GM20000 (cell line): ENCODE measurements at places on chromosomes 5 and 9.

- DNase-seq: no peak
These were observed 372.0 kb downstream of the CDH9 start for GRCh38 chr5:26666371-26666770.

GRCh38 chr9:87853302-87853701 lies 29.4 kb upstream of the SPATA31E1 start:
- no peak for DNase-seq

DNA sequence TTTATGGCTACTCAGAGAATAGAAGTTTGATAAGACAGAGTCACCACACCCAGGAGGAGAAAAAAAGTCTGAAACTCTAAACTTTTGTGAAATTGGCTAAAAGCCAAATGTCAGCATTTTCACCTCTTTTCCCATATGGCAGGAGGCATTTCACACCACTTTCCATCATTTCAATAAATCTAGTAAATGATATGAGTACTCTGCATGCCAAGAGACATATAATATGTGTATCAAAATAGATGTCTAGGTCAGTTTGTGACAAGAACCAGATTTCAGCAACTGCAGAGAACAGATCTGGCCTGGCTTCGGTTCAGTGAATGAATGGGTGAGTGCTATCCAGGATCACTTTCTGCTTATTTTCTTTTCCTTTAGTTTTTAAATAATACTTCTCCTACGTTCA lies 470.8 kb downstream of the ENC1 start:
- no peak for DNase-seq

- DNase-seq: no peak
These were observed 105.0 kb upstream of the PRSS3 start for GRCh38 chr9:33690143-33690933.

DNA sequence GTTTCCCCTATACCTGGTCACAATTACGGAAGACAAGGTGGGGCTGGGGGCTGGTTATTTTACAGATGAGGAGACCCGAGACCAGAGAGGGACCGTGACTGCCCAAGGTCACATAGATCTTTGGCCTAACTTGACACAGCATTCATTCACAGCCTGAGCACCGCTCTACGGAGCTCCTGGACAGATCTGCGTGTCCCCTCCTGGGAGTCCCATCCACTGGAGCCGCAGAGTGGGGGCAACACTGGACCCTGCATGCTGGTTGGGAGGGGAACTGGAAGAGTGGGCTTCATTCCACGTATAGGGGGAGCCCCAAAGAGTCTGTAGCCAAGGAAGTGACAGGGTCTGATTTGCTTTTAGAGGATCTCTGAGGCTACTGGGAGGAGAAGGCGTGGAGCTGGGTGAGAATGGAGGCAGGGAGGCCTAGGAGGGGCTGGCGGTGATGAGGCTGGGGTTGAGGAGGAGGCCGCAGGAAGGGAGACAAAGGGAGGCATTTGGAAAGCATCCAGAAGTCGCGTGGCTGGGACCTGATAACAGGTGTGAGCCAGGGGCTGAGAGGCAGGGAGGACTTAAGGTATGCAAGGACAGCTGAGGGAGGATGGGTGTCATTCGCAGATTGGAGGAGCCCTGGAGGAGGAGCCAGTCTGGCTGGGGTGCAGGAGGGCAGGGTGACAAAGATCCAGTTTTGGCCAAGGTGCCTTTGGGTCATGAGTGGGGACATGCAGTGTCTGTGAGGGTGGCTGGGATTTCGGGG lies 64.3 kb upstream of the IER5L start:
- no peak for DNase-seq

DNA sequence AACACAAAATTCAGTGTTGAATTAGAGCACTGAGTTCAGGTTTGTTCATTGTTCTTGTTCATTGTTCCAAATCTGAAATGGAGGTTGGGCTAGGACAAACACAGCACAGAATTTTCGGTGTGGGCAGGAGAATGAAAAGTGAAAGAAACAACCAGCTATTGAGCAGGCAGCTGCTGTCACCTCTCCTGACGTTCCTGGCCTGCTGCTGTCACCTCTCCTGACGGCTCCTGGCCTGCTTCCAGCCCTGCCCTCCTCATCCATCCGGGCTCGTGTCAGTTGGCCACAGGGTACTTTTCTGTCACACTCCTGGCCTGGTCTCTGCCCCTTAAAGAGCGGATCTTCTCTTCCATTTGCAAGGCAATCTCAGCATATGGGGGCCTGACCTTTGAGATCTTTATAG lies 45.2 kb upstream of the CKMT2 start:
- peak; percentile 27 for DNase-seq

- DNase-seq: no peak
These were observed 108.5 kb downstream of the ZNF354C start for GRCh38 chr5:179168664-179169063.

DNA sequence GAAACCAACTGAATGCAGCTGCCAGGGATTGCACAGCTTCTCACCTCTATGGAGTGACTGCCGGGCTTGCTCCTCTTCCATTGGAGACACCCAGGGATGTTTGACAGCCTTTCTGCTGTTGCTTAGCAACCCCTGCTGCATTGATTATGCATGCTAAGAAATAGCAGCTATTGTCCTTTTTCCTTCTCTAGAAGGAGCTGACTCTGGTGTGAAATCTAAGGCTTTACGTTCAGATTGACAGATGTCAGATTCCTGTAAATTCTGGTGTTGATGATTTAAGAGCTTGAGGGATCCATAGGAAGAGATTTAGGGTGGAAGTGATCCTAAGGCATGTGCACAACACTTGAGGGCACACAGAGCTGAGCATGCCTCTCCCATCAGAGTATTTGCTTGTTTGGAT lies 267.7 kb downstream of the NTRK2 start:
- no peak for DNase-seq

DNA sequence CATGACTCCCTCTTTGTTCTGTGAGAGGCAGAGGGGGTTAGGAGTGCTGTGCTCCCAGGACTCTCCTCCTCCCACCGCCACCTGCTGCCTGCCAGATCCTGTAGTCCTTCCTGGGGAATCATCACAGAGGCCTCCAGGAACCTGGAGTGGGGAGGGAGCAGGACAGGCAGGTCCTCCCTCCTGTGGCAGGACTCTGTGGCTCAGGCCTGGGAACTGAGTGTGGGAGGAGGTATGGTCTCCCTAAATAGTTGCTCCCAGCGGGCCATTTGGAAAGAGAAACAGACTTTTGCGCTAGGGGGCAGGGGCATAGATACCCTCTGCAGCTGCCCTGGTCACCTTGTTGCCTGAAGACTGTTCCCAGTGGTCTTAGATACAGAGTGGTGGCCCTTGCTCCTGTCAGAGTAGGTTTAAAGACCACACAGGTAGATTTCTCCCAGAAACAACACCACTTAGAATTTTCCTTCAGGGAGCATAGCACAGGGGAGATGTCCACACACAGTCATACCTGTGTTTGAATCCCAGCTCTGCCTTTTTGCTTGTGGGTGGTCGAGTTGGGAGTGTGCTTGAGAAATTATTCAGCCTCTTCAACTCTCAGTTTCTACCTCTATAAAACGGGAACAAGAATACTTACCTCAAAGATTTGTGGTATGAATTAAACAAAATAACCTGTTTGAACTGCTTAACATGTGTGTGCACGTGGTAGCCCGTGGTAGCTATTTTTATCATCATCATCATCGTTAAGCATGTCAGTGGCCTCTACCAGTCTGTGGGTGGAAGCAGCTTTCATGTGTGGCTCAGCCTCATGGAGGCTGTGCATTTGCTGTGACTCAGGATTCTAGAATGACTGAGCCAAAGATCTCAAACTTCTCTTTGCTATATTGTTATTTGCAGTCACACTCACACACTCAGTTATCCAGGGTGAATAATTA lies 55.8 kb downstream of the SLC22A5 start:
- peak; percentile 73 for DNase-seq

DNA sequence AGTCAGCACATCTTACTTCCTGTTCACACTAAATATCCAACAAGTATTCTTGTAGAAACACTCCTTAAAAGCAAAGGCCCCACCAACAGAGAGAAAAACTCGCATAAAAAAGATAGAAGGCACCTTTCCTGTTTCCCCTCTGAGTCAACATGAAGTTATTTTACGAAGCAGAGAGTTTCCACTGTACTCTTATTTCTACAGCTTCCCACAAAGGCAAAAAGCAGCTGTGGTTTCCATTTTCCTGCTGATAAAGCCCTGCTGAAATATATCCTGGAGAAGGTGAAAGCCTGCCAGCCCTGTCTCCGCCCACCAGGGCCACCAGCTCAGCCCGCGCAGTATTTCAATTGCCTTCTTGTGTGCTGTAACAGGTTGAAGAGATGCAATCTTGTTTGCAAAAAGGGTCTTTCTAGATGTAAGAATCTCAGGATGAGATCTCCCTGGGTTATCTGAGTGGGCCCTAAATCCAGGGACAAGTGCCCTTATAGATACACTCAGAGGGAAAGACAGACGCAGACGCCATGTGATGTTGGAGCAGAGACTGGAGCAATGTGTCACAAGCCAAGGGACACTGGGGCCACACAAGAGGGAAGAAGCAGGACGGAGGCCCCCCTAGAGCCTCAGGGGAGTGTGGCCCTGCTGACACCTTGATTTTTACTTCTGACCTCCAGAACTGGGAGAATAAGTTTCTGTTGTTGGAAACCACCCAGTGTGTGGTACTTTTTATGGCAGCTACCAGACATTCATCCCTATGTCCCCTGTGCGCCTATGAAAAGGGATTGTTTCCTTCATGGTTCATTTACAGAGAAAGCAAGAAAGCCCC lies 19.9 kb downstream of the SEMA4D start:
- no peak for DNase-seq

DNA sequence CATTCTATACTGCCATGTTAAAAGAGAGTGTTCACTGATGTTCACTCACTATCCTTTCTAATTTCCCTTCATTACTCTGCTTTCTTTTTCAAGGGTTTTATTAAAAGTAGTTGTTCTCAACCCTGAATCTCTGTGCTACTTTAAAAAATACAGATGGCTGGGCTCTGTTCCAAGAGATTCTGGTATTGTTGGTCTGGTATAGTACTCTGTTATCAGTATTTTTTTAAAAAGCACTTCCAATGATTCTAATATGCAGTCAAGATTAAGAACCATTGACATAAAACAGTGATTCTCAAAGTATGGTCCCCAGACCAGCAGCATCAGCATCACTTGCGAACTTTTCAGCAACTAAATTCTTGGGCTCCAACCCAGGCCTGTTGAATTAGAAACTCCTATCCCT lies 77.0 kb upstream of the STARD4 start:
- DNase-seq: no peak

DNA sequence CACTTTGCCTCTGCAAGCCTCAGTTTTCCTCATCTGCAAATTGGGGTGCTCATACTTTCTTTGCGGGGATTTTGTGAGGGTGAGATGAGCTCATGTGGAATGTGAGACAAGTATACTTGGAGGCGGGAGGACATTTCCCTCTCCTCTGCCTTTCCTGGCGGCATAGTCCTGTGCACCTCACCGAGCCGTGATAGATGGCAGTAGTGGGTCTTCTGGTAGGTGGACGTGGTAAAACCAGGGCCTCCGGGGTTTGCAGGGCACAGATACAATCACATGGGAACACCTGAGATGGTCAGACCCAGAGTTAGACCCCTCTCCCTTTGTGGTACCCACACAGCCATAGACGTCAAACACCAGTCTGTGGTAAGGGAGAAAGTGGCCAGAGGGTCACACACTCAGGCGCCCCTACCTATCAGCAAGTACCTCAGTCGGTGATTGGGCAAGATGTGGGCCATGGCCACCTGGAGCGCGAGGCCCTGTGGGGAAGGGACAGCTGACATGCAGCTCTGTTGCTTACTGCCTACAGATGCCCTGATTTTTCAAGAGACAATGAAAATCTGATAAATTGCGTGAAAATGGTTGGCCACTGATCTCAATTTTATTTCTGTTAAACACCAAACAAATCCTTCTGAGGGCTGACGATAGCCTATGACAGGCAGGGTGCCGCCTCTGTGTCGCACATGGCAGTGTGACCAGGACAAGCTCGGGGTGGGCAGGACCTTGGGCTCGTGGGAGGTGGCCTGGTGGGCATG lies 9.9 kb downstream of the ERGIC1 start:
- DNase-seq: no peak

GRCh38 chr5:15554542-15554941 lies 54.6 kb downstream of the FBXL7 start:
- no peak for DNase-seq

- no peak for DNase-seq
These were observed 352.9 kb downstream of the DNAH5 start for GRCh38 chr5:13591621-13592020.

DNA sequence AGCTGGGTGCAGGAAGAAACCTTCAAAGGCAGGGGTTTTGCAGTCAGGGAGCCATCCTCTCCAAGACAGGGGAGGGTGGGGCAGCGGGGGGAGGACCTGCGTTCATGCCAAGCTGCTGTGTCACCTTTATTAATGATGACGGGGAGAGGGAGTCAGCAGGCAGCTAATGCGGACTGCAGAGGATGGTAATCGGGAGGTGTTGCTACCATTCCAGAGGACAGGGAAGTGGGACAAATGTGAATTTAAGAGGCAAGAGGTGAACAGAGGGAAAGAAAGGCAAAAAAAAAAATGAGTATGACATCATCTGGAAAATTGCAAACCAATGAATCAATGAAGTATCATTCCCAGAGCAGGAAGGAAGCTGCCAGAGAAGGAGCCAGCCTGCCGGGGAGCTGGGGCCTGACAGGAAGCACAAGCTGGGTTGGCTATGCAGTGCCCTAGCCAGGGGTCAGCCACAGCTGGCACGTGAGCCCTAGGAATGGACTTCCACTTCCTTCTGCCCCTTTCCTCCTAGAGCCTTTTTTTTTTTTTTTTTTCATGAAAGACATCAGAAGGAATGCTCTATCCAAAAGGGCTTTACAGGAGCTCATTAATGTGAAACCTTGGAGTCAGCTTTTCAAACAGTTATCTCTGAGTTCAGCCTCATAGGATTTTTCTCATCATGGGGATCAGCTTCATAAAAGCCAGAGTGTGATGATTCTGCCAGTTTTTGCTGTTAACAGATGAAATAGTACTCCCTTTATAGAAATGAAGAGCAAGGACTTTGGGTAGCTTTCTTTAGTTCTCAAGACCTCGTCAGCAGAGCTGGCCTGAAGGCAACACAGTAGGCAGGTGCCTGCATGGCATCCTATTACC lies 9.2 kb downstream of the INSYN2B start:
- no peak for DNase-seq

DNA sequence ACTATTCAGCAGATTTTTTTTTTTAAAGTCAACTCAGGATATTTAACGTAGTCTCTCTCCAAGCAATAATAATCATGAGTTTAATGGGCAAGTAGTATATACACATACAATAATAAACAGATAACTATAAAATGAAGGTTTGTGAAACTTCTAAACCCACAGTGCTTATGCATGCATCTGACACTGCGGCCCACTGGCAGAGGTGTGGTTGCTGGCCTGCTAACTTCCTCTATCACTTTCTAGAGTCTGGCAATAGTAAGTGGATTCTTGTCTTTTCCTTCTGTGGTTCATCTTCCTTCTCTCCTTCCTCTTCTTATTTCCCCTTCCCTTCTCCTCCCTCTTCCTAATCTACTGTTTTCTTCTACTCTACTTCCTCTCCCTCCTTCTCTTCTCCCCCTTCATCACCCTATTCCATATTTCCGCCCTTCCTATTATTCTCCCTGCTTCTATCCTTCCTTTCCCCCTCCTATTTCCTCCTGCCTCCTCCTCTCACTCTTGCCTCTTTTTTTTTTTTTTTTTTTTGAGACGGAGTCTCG lies 18.6 kb upstream of the AGXT2 start:
- DNase-seq: no peak

GRCh38 chr5:93017376-93017775 lies 563.6 kb downstream of the NR2F1-AS1 start:
- no peak for DNase-seq
